Right ventricle myocardium superior (tissue), 1 donor: ENCODE measurements at places on chromosomes 3 and 15. TPM values are rescaled to one million over a fixed set of nuclear protein-coding genes. Genes with fewer than 3 reads are reported as not detected.

- no peak for DNase-seq
Observed at GRCh38 chr3:17830788-17831187, 88.4 kb upstream of the TBC1D5 start.

GRCh38 chr3:46889381-46890110 is 12.0 kb downstream of the PTH1R start:
- peak; percentile 69 for DNase-seq

DNA sequence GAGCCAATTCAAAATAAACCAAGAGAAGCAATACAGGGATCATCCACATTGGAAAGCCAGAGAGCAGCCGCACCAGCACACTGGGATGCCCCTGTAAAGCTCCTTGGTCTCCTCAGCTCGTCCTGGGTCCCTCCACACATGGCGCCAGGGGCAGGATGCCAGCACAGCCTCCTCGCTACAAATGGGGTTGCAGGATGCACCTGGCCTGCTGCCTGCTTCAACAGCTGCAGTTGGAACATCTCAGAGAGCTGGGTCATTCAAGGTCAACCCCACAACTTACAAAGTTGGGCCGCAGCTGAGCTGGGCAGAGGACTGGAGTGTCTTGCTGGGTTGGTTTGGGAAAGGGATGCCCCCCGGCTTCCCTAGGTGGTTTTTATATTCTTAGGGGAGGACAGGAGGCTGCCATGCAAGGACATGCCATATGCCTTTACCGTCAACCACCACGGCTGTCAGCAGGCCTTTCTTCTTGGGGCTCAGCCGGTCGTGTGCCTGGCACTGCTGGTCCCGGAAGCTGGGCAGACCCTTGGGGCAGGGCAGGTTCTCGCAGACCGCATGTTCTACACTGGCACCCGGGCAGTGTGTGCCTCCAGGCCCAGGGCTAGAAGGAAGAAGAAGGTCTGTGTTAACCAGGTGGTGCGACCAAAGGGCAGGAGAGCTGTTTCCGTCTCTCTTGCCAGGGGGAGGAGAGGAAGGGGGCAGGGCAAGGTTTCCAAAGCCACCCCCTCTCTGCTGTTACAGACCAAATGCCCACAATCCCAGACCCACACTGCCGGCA is 225.2 kb downstream of the ADAMTS17 start:
- DNase-seq = peak; percentile 87

GRCh38 chr3:73611176-73611575 is 13.6 kb downstream of the PDZRN3 start:
- no peak for DNase-seq

The RLBP1 gene
- not detected for total RNA-seq

The SLC2A2 gene
- not detected for total RNA-seq
